ENCODE measurements at places on chromosomes 6 and 20. TPM values are rescaled to one million over a fixed set of nuclear protein-coding genes. Genes with fewer than 3 reads are reported as not detected.
A peak's percentile ranks its signal among the peaks of the same experiment; 100 is the strongest.

ZNF311 gene
- total RNA-seq = 0.68 TPM

PSMA7 gene
- 388 TPM for total RNA-seq

DNA sequence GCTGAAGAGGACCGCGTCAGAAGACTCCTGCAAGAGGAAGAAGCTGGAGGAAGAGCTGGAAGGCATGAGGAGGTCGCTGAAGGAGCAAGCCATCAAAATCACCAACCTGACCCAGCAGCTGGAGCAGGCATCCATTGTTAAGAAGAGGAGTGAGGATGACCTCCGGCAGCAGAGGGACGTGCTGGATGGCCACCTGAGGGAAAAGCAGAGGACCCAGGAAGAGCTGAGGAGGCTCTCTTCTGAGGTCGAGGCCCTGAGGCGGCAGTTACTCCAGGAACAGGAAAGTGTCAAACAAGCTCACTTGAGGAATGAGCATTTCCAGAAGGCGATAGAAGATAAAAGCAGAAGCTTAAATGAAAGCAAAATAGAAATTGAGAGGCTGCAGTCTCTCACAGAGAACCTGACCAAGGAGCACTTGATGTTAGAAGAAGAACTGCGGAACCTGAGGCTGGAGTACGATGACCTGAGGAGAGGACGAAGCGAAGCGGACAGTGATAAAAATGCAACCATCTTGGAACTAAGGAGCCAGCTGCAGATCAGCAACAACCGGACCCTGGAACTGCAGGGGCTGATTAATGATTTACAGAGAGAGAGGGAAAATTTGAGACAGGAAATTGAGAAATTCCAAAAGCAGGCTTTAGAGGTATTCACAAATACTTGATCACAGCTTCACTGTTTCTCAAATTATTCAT lies 8.9 kb upstream of the SNRNP48 start:
- no peak overlapping the region for H3K4me3 ChIP-seq
- no peaks in the 10 kb centered on the region for H3K4me1 ChIP-seq
- H3K27me3 ChIP-seq = no peaks in the 10 kb centered on the region
- H3K27ac ChIP-seq = no peak overlapping the region
- no peaks in the 10 kb centered on the region for H3K36me3 ChIP-seq
- no peak for DNase-seq

DNA sequence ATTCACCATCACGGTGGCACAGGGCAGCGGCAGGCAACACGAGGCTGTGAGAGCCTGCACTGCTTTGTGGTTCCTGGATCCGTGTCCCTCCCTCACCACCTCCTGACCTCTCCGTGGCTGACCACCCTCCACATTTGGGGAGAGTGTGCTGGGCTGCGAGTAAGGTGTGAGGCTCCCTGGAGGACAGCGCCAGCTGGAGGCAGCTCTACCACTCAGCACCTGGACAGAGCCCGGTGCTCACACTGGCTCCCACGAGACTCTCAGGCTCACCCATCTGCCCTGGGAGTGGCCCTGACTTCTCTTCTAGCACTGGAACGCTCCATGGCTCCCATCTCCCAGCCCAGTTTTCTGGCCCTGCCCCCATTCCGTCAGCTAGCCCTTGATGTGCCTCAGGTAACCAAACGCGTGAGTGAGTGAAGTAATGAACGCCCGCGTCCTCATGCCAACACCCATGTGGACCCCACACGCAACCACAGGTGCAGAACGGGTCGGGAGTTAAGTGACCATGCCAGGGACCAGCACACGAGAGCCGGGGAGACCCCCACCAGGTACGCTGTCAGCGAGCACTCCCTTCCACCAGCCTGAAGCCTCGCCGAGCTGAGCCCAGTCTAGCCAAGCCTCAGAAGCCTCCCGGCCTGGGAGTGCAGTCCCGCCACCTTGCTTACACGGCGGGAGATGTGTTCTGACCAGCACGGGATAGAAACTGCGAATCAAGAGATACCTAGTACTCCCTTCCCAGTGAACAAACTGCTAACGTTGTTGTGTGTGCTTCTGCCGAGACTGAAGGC lies 137.2 kb downstream of the WDR27 start:
- H3K4me1 ChIP-seq = no peaks in the 10 kb centered on the region
- H3K27me3 ChIP-seq = no peaks in the 10 kb centered on the region
- no peak overlapping the region for H3K27ac ChIP-seq
- H3K4me3 ChIP-seq = no peak overlapping the region

DNA sequence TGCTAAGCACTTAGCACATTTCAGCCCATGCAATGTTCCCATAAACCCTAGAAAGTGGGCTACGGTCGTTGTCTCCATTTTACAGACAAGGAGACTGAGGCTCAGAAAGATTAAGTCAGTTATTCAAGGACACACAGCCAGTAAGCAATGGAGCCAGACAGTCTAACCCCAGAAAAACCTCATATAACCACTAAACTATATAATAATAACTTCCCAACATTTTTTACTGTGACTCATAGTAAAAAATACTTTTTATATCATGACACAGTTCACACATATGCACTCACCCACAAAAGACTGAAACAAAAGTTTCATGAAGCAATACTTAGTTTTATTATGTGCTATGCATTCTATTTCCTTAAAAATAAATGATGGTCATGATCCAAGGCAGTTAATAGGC lies 66.2 kb upstream of the EYA2 start:
- no peak overlapping the region for H3K27ac ChIP-seq
- H3K4me3 ChIP-seq = no peak overlapping the region
- no peaks in the 10 kb centered on the region for H3K36me3 ChIP-seq
- DNase-seq = no peak
- H3K4me1 ChIP-seq = no peaks in the 10 kb centered on the region

- DNase-seq = no peak
- H3K27ac ChIP-seq = no peak overlapping the region
- H3K27me3 ChIP-seq = no peaks in the 10 kb centered on the region
- no peaks in the 10 kb centered on the region for H3K36me3 ChIP-seq
- peaks cover 9% of the 10 kb centered on the region for H3K4me1 ChIP-seq
Observed at GRCh38 chr6:6821639-6822261, 233.2 kb downstream of the LY86 start.

- no peaks in the 10 kb centered on the region for H3K4me1 ChIP-seq
- H3K27ac ChIP-seq = no peak overlapping the region
- no peaks in the 10 kb centered on the region for H3K36me3 ChIP-seq
- H3K27me3 ChIP-seq = no peaks in the 10 kb centered on the region
- no peak for DNase-seq
Observed at GRCh38 chr6:88596801-88597200, 366.6 kb downstream of the RNGTT start.

DNA sequence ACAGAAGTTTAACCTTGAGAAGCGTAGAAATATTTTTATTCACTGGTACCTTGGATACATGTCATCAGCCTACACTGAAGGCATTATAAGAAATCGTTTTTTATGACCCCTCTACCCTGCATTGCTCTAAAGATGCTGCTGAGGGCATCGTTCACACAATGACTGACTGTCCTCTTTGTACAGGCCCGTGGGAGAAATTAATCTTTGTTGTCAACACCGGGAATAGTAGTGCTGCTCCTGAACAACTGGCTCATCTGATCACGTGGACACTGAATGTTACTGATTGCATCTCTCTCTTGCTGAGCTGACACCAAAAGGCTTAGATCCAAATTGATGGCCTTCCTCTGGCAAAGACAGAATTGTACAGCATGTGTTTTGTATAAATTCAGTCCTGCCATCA lies 157.1 kb upstream of the SMLR1 start:
- no peak overlapping the region for H3K27ac ChIP-seq
- no peaks in the 10 kb centered on the region for H3K27me3 ChIP-seq
- H3K36me3 ChIP-seq = no peaks in the 10 kb centered on the region

- no peak overlapping the region for H3K27ac ChIP-seq
- H3K27me3 ChIP-seq = no peaks in the 10 kb centered on the region
Observed at GRCh38 chr20:60652046-60652445, 600.0 kb upstream of the CDH4 start.

- no peak overlapping the region for H3K27ac ChIP-seq
- no peak for DNase-seq
- no peaks in the 10 kb centered on the region for H3K27me3 ChIP-seq
- H3K36me3 ChIP-seq = no peaks in the 10 kb centered on the region
Observed at GRCh38 chr6:146420255-146420654, 123.4 kb upstream of the RAB32 start.

DNA sequence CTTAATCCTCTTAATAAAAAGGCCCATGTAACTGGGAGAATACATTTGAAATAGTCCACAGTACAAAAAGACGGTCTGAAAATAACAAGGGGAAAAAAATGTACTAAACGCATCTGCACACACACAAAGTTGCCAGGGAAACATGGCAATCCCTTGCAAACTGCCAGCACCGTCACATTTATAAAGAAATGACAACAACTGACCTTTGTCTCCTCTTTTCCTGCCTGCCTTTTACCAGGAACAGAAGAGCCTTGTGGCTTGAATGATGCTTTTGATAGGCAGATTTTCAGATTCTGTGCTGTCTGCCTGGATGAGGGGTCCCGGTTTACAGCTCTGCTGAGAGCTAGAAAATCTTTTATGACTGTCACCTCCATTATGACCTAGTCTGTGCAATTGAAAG lies 308.6 kb upstream of the ZFP64 start:
- H3K27ac ChIP-seq = no peak overlapping the region
- H3K4me1 ChIP-seq = no peaks in the 10 kb centered on the region

GRCh38 chr20:19427480-19427879 lies 215.0 kb downstream of the SLC24A3 start:
- no peak for DNase-seq
- H3K36me3 ChIP-seq = no peaks in the 10 kb centered on the region
- H3K4me1 ChIP-seq = peaks cover 7% of the 10 kb centered on the region
- H3K27ac ChIP-seq = no peak overlapping the region
- no peak overlapping the region for H3K4me3 ChIP-seq

GRCh38 chr6:102766963-102767362 lies 1373.5 kb downstream of the GRIK2 start:
- no peak for DNase-seq
- no peaks in the 10 kb centered on the region for H3K27me3 ChIP-seq
- no peaks in the 10 kb centered on the region for H3K4me1 ChIP-seq
- no peaks in the 10 kb centered on the region for H3K36me3 ChIP-seq

DNA sequence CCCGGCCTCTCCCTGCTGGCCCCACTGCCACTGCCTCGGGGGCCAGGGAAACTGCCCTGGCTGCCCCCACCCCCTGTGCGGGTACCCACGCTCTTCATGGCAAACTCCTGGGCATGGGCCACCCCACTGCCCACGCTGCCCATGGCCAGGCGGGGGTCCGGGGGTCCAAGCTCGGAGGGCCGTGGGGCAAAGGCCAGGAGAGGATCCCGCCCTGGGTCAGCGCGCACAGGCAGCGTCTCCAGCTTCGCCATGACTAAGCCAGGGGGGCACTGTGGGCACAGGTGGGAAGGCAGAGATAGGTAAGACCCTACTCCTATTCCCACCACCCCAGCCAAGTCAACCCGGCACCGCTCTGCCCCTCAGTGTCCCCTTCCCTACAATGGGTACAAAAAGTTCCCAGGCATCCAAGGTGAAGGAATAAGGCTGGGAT lies 6.4 kb downstream of the LZTS3 start:
- no peak overlapping the region for H3K27ac ChIP-seq
- peak; percentile 63 for DNase-seq
- H3K4me3 ChIP-seq = no peak overlapping the region
- H3K36me3 ChIP-seq = no peaks in the 10 kb centered on the region
- H3K4me1 ChIP-seq = peaks cover 6% of the 10 kb centered on the region

DNA sequence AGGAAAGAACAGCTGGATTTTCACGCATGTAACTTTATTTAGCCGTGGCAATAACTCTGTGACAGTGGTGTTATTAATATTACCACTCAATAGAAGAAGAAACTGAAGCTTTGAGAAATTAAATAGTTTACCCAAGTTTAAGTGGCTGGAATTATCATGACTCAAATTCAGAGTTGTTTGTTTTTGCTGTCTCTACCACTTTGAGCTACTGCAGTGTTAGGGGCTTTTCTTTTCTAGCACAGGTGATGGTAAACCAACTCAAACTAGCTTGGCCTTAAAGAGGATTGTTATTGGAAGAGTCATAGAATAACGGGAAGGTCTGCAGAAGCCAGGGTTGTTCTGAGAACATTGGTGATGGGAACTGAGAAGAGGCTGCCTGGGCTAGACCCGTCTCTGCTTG lies 66.0 kb upstream of the PREP start:
- H3K27ac ChIP-seq = no peak overlapping the region
- H3K27me3 ChIP-seq = no peaks in the 10 kb centered on the region
- H3K36me3 ChIP-seq = no peaks in the 10 kb centered on the region
- H3K4me3 ChIP-seq = no peak overlapping the region

DNA sequence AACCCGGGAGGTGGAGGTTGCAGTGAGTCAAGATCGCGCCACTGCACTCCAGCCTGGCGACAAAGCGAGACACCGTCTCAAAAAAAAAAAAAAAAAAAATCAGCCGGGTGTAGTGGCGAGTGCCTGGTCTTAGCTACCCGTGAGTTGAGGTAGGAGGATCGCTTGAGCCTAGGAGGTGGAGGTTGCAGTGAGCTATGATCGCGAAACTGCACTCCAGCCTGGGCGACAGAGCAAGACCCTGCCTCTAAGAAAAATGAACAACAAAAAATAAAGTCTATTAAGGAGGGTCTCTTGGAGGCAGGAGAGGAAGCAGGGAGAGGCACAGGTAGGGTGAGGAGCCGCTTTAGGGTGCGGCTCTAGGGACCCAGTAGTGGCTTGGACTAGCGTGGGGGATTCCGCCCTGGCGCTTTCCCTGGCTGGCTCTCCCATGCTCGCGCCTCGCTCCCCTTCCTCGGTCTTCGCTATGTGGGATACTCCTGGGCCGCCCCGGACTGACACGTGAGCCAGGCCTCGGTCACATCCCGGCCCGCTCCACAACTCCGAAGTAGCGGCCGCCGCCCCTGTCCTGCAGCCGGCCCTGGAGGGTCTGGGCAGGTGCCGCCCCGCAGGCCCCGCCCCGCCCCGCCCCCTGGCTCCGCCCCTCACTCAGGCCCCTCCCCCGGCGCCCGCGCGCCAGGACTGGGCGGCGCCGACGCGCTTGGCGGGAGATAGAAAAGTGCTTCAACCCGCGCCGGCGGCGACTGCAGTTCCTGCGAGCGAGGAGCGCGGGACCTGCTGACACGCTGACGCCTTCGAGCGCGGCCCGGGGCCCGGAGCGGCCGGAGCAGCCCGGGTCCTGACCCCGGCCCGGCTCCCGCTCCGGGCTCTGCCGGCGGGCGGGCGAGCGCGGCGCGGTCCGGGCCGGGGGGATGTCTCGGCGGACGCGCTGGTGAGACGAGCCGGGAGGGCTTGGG lies at the start of gene MYBL2:
Gene MYBL2 (plus strand): TSS at position 739 of the 953 bp plus-strand sequence. CDS start 170 bp downstream, at position 909.
- H3K36me3 ChIP-seq = no peaks in the 10 kb centered on the region
- H3K27ac ChIP-seq = no peak within 1 kb of the TSS
- peaks cover 45% of the 10 kb centered on the region for H3K27me3 ChIP-seq

- no peak overlapping the region for H3K27ac ChIP-seq
- no peaks in the 10 kb centered on the region for H3K27me3 ChIP-seq
- H3K4me1 ChIP-seq = no peaks in the 10 kb centered on the region
- no peak overlapping the region for H3K4me3 ChIP-seq
- H3K36me3 ChIP-seq = no peaks in the 10 kb centered on the region
Observed at GRCh38 chr6:144477856-144478255, 192.7 kb downstream of the UTRN start.

DNA sequence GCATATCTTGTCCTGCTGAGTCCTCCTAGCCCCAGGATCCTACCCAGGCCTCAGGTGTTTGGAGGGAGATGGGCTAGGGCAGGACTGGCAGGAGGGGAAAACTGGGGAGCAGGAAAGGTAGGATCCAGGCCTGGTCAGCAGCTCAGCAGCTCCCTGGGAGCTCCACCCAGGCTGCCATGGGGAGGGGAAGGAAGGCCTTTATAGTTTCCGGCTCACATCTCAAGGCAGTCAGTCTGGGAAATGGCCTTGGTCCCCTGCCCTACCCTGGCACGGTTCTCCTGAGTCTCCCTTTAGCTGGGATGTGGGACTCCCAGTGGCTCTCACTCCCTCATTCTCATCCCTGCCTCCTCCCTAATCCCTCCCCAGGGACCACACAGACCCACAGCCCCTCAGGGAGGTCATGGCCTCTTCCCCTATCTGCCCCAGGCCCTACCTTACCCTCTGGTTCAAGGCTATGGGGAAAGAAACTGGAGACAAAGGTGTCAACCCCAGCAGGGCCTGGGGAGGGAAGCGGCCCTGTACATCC lies 1.6 kb downstream of the SLC44A4 start:
- H3K27ac ChIP-seq = peak overlapping the region; percentile 39
- DNase-seq = no peak
- H3K36me3 ChIP-seq = peaks cover 29% of the 10 kb centered on the region
- H3K4me1 ChIP-seq = no peaks in the 10 kb centered on the region
- H3K27me3 ChIP-seq = no peaks in the 10 kb centered on the region
